ENCODE measurements at places on chromosomes 16 and 17.

GRCh38 chr17:4488989-4489595 is 9.6 kb upstream of the SPNS2 start:
- DNase-seq: no peak

DNA sequence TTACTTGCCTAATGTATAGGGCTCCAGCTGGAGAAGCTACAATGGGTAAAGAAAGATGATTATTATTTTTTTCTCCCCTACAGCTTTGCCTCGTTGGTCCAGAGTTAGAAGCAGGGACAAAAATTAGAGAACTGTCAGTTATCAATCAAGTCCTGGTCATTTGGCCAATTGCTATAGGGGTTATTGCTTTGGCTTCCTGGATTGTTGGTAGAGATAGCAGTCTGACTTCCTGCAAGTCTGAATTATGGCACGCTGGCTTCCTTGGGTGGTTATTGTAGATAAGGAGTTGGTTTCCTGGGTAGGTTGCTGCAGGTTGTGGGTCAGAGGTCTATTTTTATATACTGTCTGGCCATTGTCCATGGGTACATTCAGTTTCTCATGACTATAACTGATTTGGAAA is 84.7 kb upstream of the ELAC2 start:
- no peak for DNase-seq

GRCh38 chr16:4266372-4266771 is 6.5 kb downstream of the TFAP4 start:
- DNase-seq: no peak

DNA sequence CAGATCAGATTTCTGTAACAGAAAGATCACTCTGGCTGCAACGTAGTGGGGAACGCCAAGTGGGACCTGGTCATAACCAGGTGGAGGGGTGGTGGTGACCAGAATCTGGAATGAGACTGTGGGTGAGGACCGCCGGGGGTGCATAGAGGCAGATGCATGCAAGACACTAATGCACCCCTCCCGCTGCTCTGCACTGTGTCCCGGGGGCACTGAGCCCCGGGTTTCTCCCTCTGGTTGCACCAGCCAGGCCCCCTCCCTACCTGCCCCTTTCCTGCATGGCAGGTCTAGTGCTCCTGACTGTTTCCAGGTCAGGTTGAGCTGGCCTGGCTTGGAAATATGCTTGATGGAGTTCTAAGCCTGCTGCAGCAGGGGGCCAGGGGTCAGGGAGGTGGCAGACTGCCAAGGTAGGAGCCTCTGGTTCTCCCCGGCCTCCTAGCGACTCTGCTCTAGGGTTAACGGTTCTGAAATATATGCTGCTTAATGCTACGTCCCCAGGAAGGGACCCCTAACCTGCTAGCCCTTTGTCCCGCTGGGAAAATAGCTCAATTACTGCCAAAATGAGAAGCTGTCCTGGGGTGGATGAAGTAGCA is 94.3 kb downstream of the SDK2 start:
- no peak for DNase-seq

DNA sequence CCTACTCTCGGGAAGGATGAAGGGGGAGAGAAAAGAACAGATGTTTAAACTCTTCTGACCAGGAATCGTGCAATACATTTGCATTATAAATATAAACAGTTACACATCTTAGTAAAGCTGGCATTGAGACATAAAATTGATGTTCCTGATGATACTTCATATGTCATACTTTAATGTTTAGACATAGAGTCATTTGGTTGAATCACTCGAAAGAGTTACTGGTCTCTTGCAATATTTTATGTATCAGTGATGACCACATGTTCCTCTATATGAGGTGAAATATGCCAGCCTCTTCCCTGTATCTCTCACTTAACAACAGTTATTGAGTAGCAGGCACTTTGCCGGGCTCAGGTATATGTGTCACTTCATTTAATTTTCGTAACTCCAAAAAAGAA is 49.7 kb upstream of the PMFBP1 start:
- DNase-seq: no peak

DNA sequence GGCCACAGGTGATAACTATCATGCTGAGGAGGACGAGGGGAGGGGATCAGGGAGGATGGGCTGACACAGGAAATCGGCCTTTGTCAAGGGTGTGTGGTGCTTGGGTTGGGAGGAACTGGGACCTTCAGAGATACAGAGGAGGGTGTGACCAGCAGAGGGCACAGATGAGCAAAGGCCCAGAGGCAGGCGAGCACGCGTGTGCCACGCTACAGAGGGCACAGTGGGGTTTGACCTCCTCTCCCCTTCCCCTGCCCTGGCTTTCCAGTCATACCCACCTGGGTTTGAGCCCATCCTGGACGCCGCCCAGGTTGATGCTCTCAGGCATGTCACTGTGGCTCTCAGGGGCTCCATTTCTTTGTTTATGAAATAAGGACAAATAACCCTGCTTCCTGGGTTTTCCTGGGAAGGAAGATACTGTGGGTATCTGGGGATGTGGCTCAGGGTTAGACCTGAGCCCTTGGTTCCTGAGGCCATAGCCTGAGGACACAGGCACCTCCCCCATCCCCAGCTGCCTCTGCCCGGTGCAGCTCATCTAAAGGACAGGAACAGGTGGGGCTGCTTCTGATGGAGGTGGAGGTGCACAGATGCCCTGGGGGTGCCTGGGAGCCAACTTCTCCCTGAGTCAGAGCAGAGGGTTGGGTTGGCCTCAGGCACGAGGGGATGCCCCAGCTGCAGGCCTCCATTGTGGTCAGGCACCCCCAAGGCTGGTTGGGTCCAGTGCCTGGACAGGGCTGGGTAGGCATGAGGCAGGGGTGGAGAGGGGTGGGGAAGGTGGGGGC is 51.8 kb downstream of the BEAN1 start:
- DNase-seq: peak; percentile 67

- DNase-seq: peak; percentile 51
Measured at GRCh38 chr16:57576429-57576870, 34.0 kb downstream of the ADGRG5 start.

- no peak for DNase-seq
Measured at GRCh38 chr17:67770539-67770938, 52.8 kb downstream of the NOL11 start.

GRCh38 chr16:47667956-47668355 is 206.8 kb downstream of the PHKB start:
- no peak for DNase-seq

DNA sequence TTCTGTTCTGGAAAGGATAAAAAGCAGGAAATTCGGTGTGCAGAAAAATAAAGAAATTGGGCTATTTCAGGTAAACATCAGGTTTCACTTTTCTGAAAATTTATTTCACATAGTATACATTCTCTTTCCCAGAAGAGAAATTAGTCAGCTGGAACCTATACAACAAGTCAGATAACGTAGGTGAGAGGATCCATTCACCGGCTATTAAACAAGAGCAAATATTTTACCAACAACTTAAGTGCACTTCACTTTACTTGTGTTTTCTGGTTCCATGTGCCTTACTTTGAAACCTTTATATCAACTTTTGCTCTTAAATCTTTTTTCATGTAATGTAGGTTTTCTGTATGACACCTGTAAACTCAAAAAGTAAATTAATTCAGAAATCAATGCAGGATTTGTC is 839.7 kb downstream of the CDH11 start:
- DNase-seq: no peak

DNA sequence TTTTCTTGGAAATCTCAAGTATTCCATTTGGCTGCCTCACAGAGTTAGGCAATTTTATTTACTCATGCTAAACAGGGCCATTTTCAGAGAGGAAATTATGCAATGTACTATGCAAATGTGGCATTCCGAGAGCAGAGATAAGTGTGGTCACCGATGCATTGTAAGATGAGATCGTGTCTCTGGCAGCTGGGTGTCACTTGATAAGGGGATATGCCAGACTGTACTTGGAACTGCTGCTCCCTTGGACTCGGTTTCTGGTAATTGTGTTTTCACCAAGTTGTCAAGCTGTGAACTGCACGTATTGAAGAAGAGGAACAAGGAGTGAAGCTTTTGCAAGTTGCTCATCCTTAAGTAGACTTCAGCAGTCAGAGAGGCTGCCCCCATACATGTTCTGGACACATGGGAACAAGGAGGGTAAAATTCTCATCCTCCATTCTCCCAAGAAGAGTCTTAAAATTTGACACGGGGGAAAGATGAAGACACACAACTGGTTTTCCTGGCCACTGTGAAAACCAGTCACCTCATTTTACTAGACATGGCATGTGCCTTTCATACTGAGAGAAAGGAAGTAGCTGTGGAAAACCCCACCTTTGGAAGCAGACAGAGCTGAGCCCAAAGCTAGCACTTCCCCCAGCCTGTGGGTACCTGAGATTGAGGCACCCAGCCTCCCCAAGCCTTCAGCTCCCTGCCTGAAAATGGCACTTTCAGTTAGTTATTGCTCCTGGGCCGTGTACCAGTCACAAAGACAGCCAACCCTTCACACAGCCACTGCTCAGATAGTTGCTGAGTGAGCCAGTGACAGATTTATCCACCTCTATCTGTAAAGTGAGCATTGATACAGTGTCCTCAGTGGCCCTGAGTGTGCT is 150.7 kb downstream of the SOCS1 start:
- DNase-seq: no peak

DNA sequence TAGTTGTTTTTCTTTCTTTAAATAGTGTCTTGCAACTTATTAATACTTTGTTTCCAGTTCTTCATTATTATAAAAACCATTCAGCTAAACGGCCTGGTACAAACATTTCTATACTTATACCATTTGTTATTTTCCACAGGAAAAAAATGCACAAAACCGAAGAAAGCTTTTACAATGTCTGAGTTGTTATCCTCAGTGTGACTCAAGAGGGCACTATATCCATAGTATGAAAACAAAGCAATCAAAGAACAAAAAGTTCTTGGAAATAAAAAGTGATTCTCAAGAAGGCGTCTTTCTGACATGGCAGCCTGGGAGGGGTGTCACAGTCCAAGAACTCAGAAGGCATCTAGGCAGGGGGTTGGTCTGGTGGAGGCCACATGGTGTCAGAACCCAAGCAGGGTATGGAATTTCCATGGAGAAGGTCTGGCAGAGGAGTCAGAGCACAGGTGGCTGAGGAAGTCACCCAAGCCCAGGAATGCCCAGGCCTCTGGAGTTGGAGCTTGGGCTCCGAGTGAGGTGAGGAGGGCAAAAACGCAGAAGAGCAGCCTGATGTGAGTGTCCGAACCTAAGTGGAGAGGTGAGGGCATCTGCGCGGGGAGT is 70.9 kb upstream of the ATP2A3 start:
- no peak for DNase-seq

DNA sequence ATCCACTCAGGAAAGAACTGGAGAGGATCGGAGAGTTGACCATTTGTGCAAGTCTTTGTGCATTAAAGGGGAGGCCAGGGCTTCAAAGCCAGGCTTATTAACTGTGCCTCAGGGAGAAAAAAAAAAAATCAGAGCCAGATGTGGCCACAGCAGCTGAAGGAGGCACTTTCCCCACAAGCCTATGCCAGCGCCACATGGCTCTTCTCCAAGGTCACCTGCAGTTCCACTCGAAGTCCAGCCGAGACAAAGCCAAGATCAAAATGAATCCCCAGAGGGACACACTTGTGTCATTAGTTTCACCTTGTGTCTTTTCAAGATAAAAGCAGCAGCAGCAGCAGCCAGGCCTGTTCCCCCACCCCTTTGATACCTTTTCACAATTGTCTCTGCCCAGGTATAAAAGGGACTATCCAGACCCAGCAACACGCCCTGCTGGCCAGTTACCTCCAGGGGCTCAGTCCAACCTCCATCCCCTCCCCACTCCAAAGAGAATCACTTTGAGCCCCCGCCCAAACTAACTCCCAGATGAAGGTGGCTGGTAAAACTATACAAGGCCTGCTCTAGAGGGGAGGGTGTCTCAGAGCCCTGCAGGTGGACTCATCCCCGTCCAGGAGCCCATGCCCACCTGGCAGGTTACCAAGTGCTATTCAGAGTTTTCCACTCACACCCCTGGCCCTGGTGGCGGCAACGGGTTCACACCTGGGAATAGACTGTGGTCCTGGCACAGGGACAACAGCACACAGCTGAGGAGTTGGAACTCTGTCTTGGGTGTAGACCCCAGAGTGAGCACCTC is 29.2 kb downstream of the AXIN2 start:
- DNase-seq: no peak

- no peak for DNase-seq
Measured at GRCh38 chr17:6536566-6537065, 19.7 kb downstream of the PITPNM3 start.

Data from activated CD4-positive, CD25-positive, alpha-beta regulatory T cell (primary cell).